Adrenal gland (tissue), 19 donors: ENCODE measurements at places on chromosomes 13 and 19. TPM values are rescaled to one million over a fixed set of nuclear protein-coding genes. Genes with fewer than 3 reads are reported as not detected.

KASH5 gene
- total RNA-seq, result not detected

ETV2 gene
- total RNA-seq, result 2.5 TPM

APOC1 gene
- total RNA-seq, result 2,520 TPM

CYSLTR2 gene
- 19.1 TPM for total RNA-seq

ZNF677 gene
- total RNA-seq, result 20.8 TPM

- H3K27ac ChIP-seq, result no peak overlapping the region
- H3K4me1 ChIP-seq, result peaks cover 14% of the 10 kb centered on the region
These were observed 3.1 kb downstream of the A1BG start for GRCh38 chr19:58350001-58350861.

- no peak for DNase-seq
- no peaks in the 10 kb centered on the region for H3K27me3 ChIP-seq
- no peaks in the 10 kb centered on the region for H3K4me1 ChIP-seq
- H3K27ac ChIP-seq, result no peak overlapping the region
These were observed 23.4 kb upstream of the SLC7A10 start for GRCh38 chr19:33248954-33249613.

DNA sequence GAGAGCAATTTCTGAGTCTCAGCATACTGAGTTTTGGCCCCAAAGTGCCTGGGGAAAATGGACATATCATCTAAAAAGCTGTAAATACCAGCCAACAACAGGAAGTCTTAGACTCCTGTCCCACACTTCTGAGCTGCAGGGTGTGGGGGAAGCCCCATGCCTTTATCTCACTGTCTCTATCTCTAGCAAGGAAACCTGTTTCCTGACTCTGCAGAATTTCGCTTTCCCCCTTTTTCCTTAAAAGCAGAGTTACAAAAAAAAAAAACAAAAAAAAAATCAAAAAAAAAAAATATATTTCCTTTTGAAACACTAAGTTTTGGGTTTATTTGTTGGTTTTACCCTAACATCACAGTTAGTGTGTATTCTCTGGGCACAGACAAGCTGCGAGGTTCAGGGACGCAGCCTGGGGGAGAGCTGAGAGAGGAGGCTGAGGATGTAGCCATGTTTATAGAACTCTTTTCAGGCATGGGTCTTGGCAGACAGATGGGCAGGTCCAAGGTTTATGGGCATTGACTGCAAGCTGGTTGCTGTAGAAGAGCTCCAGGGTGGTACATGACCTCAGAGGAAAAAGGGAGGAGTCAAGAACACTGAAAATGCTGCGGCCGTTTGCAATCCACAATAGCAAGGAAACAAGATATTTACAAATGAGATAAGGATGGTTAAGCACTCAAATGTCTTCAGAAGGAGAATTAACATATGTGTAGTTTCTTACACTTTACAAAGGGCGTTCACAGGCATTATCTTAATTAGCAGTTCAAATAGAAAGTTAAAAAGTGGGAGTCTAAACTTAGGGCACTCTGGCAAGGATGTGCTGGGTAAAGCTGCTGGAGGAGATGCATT is 4.9 kb downstream of the MBNL2 start:
- H3K4me3 ChIP-seq, result no peak overlapping the region
- DNase-seq, result peak; percentile 78
- H3K36me3 ChIP-seq, result peaks cover 8% of the 10 kb centered on the region
- peaks cover 43% of the 10 kb centered on the region for H3K4me1 ChIP-seq

- no peak overlapping the region for H3K4me3 ChIP-seq
- no peaks in the 10 kb centered on the region for H3K27me3 ChIP-seq
- no peaks in the 10 kb centered on the region for H3K4me1 ChIP-seq
- no peaks in the 10 kb centered on the region for H3K36me3 ChIP-seq
These were observed 218.9 kb upstream of the MAB21L1 start for GRCh38 chr13:35695448-35695770.
